ENCODE measurements at places on chromosomes 3 and 15. TPM values are rescaled to one million over a fixed set of nuclear protein-coding genes. Genes with fewer than 3 reads are reported as not detected.

Gene CHL1
- total RNA-seq = 64.8 TPM

Gene FLNB
- 52.4 TPM for total RNA-seq

- no peaks in the 10 kb centered on the region for H3K36me3 ChIP-seq
- no peaks in the 10 kb centered on the region for H3K4me1 ChIP-seq
- peak within 1 kb of the TSS; percentile 54 for H3K4me3 ChIP-seq
- H3K27ac ChIP-seq = no peak within 1 kb of the TSS
- no peaks in the 10 kb centered on the region for H3K27me3 ChIP-seq
- peak; percentile 37 for DNase-seq
Observed at GRCh38 chr15:73753250-73754130, at the start of gene INSYN1. INSYN1 (minus strand) TSS chr15:73753351; CDS start chr15:73751130, 2,221 bp downstream.

GRCh38 chr15:42996871-42997270, 76.3 kb upstream of the TTBK2 start:
- DNase-seq = no peak
- no peaks in the 10 kb centered on the region for H3K36me3 ChIP-seq
- H3K27ac ChIP-seq = no peak overlapping the region
- H3K4me1 ChIP-seq = no peaks in the 10 kb centered on the region

DNA sequence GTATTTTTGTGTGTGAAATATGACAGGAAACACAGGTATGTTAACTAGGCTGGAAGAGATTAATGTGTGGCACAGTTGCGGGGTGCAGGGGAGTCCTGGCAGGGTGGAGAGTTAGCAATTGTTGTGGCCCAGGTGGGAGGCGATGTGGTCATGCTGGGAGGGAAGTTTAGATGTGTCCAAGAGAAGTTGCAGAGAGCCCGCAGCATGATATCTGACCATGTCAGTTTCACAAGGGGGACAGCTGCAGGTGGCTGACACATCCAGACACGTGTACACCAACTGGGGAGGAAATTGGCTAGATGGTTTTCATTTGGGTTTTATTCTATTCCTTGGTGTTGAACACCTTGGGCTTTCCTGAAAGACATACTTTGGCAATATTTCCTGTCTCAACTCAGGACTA, 172.8 kb upstream of the RGMA start:
- no peak for DNase-seq
- H3K36me3 ChIP-seq = no peaks in the 10 kb centered on the region
- H3K4me3 ChIP-seq = no peak overlapping the region
- no peak overlapping the region for H3K27ac ChIP-seq

DNA sequence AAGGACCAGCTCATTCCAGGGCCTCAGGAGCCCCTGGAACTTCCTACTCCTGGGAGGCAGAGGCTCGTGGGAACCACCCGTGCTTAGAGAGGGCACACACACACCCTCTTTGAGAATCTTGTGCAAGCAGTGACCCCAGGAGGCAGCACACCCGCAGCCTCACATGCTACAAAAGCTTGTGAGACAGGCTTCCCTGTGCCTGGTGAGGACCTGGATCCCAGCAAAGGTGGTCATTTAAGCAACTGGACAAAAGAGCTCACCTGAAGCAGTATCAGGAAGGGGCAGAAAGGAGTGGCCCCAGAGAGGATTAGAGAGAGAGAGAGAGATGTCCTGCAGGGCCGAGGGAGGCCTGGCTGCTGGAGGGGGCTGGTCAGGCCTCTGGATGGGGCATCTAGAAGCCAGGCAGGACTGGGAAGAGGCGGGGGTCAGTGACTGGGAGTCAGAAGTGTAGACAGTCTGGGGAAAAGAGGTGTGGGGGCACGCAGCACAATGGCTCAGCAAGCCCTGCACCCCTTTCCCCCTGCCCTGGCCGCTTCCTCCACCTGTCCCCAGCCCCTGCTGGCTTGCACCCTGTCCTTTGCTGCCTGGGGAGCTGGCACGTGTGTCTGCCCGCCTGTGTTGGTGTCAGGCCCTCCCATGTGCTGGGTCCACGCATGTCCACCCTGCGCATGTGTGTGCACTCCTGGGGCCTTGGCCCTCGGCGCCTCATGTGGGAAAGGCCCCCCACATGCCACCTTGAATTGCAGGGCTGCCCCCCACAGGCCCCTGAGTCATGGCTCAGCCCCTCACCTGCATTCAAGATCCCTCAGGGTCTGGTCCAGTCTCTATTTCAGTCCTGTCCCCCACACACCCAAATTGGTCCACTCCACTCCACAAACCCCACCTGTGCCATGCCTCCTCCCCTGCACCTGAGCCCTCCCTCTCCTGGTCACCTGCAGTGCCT, 36.9 kb downstream of the TSPAN3 start:
- no peaks in the 10 kb centered on the region for H3K4me1 ChIP-seq
- no peak for DNase-seq
- no peak overlapping the region for H3K27ac ChIP-seq
- H3K36me3 ChIP-seq = no peaks in the 10 kb centered on the region

DNA sequence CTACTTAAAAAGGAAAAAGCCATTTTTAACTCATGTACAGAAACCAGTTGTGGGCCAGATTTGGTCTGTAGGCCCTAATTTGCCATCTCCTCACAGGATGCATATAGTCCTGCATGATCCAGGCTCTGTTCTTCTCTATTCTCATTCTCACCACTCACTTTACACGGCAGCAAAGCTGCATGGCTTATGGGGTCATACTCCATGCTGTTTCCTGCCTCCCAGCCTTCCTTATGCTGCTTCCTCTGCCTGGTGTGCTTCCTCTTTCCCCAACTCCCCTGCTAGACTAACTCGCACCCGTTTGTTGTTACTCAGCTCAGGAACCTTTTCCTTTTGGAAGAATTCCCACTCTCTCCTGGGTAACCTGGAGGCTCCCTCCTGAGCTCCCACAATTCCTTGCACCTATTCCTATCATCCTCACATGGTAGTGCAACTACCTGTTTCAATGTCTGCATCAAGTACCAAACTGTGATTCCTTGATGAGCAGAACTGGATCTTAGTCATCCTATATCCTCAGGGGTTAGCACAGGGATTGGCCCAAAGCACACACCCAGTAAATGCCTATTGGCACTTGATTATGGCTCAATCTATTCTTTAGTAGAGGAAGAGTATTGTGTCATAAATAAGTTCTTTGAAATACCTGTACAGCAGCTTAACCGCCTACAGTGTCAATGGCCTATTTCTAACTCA, 172.1 kb upstream of the MITF start:
- no peak overlapping the region for H3K4me3 ChIP-seq
- H3K36me3 ChIP-seq = no peaks in the 10 kb centered on the region
- no peaks in the 10 kb centered on the region for H3K4me1 ChIP-seq
- no peak for DNase-seq
- H3K27me3 ChIP-seq = no peaks in the 10 kb centered on the region
